ENCODE measurements at places on chromosomes 4 and X.

DNA sequence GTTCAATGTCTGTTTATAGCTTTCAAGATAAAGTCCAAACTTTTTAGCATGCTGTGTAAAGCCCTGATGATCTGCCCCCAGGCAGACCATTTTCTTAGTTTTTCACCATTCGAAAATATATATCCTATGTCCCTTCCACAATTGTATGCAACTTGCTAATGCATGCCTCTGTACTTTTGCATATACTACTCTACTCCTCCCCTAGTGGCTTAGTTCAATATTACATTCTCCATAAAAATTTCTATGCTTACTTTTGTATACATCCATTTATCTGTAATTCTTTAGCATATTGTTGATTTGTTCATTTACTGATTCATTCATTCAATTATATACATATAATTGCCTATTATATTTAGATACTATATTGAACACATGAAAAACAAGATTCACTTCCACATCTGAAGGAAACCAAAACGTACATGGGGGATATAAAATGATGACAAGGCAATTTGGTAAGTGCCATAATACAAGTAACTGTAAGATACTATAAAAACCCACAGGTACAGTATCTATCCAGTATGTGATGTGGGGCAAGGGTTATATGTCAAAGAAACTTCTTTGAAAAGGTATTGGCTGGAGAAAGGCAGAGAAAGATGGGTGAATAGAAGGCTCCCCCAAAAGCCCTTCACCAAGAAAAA is 902.5 kb downstream of the FAM133A start:
- DNase-seq, result no peak

DNA sequence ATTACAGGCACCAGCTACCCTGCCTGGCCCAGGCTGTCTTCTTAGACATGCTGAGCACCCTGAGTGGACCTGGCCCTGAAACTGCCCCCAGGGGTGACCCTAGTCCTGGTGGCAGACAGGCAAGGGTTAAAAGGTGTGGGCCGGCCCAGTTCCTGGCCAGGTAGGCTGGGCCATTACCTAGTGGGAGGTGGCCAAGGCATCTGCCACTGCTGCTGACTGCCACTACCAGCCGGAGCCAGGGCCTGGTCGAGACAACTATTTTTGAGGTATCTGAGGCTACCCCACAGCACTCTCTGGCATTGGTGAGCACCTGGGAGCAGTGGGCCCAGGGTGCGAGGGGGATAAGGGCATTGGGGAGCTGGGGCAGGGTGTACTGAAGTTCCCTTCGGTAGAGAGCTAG is at the start of gene CCDC120:
Gene CCDC120, plus strand, starts transcription at position 206 of the 400 bp plus-strand sequence. CDS start 3,043 bp downstream, outside the sequence.
- no peak for DNase-seq

DNA sequence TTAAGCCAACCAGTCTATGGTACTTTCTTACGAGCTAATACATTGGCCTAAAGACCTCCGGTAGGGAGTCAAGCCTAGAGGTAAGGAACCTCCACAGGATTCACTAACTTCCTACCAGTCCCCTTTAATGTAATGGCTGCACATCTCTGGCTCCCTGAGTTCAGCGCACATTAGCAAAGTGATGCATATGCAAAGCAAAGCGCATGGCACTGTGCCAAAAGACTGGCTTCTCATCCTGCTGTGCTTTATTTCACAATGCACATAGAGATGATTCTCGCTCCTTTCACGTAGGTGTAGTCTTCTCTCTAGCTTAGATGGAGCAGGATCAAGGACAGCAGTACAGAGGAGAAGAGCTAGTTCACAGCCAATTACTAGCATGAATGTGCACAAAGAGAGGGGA is 14.6 kb upstream of the CLTRN start:
- DNase-seq, result no peak

GRCh38 chrX:44972132-44972531 is 99.1 kb downstream of the KDM6A start:
- DNase-seq, result no peak

DNA sequence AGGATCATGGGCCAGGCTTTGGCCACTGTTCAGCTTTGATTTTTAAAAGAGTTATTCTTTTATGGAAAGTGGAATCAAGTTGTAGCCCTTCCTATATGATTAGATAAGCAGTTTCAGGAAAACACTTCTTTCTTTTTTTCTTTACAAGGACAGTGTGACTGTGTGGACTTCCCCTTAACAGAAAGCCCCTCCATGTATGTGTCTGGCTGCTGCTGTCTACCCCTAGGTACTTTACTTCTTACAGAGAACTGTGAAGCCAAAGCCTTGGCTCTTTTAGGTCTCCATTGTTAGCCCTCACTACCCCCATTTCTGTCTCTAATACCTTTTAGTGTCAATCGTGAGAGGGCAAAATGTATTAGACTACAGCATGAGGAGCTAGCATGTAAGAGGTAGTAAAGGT is 19.1 kb downstream of the VSIG1 start:
- no peak for DNase-seq

- DNase-seq, result no peak
Measured at GRCh38 chr4:182853731-182854330, 63.4 kb downstream of the DCTD start.

- no peak for DNase-seq
Measured at GRCh38 chr4:170001011-170001744, 25.0 kb downstream of the MFAP3L start.

GRCh38 chrX:152637649-152638442 is at the start of gene GABRQ:
GABRQ (plus strand) TSS chrX:152637895; CDS start chrX:152638203, 308 bp downstream.
- DNase-seq, result no peak

DNA sequence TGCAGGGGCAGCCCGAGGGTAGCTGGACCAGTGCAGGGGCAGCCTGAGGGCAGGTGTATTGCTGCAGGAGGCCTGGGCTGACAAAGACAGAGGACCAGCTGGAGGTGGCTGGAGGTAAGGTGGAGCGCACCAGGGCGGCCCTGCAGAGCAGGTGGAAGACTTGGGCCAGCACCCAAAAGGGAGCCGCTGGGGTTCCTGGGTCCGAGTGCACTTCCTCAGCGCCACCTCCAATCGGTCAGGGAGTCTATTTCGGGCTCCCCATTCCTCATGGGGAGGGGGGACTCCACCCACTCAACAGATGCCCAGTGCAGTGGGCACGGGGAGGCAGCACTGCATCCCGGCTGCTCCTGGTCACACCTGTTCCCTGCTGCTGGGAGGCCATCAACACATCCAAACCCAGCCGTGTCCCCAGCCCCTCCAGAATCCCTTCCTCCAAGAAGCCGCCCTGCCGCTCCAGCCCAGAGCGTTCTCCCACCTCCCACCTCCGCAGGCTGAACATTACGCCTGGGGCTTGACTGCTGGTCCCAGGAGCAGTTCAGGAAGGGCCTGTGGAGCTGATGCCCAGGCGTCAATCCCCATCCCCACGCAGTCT is 1.5 kb downstream of the LRPAP1 start:
- no peak for DNase-seq

GRCh38 chr4:107893171-107894137 is 37.9 kb upstream of the CYP2U1 start:
- no peak for DNase-seq

- DNase-seq, result peak; percentile 80
Measured at GRCh38 chr4:125198916-125199315, 115.8 kb upstream of the FAT4 start.

GRCh38 chr4:119281393-119281792 is 40.5 kb downstream of the FABP2 start:
- DNase-seq, result no peak

- no peak for DNase-seq
Measured at GRCh38 chrX:138897621-138898492, 186.3 kb upstream of the FGF13 start.

DNA sequence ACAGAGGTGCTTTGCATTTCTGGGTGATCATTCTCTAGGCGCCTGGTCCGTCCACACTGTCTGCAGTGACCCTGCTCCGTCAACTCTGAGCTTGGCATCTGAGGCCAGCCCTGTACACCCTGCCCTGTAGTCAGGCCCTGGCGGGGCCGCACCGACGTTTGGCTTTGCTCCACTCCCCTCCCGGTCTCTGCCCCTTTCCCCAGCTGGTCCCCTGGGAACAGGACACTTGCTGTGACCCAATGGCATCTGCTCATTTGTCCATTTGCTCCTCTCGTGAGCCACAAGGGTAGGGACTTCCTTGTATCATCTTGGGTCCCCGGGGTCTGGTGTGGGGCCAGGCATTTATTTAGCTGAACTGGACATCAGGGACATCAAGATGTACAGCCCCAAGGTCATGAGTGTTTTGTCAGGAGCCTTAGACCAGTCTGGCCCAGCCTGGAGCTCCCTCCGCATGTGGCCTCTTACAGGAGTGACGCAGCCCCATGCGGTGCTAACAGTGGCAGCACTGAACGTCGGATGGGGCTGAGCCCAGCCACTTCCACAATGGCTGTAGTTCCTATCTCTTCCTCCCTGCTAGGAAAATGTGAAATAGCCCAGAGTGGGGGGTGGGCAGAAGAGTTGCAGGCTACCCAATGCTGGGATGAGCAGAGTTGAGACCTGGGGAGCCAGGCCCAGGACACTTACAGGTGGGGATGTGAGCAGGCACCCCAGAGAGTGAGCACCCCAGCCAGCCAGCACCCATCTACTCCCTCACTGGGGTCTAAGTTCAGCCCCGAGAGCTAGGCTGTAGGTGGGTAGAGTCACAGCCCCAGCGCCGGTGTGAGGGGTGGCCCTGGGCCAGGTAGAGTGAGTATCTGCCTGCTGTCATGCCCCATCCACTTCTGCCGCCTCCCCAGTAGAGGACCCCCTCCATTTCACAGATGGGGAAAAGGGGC is 2.0 kb upstream of the SH3BP2 start:
- DNase-seq, result no peak

- DNase-seq, result no peak
Measured at GRCh38 chrX:153774576-153775292, 6.1 kb upstream of the SRPK3 start.

- no peak for DNase-seq
Measured at GRCh38 chrX:23317799-23318724, 16.6 kb upstream of the PTCHD1 start.

DNA sequence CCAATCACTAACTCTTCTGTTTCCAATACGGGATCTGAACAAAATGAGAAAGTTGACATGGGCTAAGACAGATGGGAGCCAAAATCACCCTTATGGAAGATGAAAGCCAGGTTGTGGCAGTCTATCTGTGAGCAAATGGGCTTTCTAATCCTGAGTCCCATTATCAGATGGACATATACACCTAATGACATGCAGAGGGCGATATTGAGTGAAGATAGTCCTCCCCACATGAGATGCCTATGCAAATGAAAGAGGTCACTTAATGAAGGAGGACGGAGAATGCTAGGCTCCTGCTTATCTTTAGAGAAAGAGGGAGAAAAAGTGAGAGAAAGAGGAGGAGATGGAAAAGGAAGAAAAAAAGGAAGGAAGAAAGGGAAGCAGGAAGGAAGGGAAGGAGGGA is 547.5 kb downstream of the NLGN4X start:
- DNase-seq, result no peak

- DNase-seq, result no peak
Measured at GRCh38 chr4:5478697-5479096, 229.7 kb downstream of the EVC2 start.

DNA sequence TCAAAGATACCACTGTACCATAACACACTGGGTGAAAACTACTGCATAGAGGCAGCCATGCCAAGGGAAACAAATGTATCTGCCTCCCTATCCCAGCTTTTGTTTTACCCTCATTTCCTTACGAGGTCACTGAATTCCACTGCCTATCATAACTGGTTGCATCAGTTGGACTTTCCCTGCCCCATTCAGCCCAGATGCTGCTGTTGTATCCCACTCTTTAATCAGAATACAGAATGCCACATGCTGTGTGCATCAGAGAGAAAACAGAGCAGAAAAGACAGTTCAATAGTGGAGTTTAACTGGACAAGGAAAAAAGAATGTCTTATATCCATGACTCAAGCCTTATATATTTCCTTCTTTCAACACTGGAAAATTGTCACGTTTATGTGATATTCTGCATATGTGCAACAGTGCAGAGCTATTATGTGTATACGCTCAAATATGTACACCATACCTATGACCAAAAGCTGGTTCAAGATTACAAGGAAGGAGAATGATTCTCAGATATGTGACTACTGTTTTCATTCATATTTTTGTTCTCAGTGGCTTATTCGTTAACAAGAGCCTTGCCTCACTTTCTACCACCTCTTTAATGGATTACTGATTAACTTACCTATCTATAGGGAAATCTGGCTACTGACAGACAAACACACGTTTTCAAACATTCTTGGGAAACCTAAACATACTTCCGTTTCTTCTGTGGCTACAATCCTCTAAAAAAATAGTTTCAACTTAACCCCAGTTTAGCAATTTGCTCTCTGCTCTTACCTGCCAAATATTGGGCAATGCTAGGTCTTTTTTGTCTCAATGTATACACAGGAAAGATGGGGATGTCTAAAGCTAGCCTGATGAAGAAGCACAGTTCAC is 378.9 kb downstream of the SMARCA1 start:
- peak; percentile 28 for DNase-seq

DNA sequence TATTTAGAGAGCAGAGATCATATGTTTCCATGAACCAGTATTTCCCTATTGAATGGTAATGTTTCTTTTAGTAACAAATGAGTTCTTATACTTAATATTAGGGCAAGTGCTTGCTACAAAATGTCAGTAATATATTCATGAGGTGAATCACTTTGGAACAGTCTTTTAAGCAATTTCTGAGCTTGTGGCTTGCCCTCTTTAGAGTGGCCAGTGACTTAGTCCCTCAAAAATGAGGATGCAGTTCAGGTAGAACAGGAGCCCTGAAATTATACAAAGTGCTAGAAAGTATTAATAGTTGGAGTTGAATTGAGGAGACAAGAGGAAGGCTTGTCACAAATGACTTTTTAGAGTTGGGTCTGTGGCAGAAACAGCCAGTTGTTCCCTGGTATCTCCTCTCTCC is 53.4 kb upstream of the PITX2 start:
- no peak for DNase-seq
